ENCODE measurements at places on chromosomes 5 and 9. TPM values are rescaled to one million over a fixed set of nuclear protein-coding genes. Genes with fewer than 3 reads are reported as not detected.

The DMRTA1 gene
- total RNA-seq = 0.25 TPM

The LECT2 gene
- not detected for total RNA-seq

The TTC1 gene
- 97.9 TPM for total RNA-seq

The SNCAIP gene
- total RNA-seq = not detected

The UBE2B gene
- 55.8 TPM for total RNA-seq

The BARHL1 gene
- total RNA-seq = not detected

DNA sequence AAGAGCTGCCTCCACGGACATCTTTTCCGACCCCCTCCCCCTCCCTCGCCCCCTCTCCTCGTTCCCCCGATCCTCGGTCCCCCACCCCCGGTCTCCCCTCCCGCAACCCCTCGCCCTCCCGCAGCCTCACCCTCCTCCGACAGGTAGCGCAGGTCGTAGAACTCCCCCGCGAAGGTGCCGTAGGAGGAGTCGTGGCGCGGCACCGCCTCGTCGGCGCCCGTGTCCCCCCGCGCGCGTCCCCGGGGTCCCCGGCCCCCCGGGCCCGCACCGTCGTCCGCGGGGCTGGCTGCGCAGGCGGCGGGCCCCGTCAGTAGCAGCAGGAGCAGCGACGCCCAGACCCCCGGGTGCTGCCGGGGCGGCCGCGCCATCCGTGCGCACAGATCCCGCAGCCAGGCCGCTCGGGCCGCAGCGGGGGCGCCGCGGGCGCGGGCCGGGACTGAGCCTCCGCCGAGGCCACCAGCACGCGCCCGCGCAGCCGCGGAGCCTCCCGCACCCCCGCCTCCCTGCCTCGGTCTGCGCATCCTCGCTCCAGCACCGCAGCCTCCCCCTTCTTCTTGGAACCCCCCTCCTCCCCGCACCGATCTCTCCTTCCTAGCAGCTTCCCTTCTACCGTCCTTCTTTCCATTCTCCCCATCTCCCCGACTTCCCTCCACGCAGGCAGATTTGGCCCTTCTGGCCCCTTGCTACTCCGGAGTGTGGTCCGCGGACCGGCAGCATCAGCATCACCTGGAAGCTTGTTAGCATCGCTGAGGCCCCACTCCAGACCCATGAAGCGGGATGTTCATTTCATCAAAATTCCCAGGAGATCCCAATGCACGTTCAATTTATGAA, at the start of gene FRRS1L:
FRRS1L (minus strand) TSS at position 479 of the 831 bp plus-strand sequence; CDS start at position 368, 111 bp downstream.
- peaks cover 21% of the 10 kb centered on the region for H3K27me3 ChIP-seq
- no peaks in the 10 kb centered on the region for H3K36me3 ChIP-seq
- no peak within 1 kb of the TSS for H3K27ac ChIP-seq
- H3K4me3 ChIP-seq = no peak within 1 kb of the TSS
- DNase-seq = no peak

DNA sequence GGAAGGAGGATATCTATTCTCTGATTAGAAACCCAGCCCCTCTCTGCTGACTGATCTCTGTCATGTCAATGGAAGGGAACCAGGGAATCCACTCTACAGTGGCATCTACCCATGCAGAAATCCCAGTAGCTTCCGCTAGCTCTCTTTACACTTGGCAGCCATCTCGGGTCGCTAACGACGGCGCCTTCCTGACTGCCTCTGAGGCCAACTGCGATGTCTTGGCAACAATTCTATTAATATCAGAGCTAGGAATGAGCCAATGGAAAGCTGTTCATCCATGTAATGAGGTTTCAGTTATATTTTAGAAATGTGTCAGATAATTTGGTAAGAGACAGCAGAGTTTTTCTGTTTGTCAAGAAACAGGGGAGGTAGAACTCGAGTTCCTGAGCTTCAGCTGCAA, 67.6 kb upstream of the ATP10B start:
- H3K4me3 ChIP-seq = no peak overlapping the region
- no peaks in the 10 kb centered on the region for H3K36me3 ChIP-seq
- DNase-seq = no peak
- no peak overlapping the region for H3K27ac ChIP-seq

DNA sequence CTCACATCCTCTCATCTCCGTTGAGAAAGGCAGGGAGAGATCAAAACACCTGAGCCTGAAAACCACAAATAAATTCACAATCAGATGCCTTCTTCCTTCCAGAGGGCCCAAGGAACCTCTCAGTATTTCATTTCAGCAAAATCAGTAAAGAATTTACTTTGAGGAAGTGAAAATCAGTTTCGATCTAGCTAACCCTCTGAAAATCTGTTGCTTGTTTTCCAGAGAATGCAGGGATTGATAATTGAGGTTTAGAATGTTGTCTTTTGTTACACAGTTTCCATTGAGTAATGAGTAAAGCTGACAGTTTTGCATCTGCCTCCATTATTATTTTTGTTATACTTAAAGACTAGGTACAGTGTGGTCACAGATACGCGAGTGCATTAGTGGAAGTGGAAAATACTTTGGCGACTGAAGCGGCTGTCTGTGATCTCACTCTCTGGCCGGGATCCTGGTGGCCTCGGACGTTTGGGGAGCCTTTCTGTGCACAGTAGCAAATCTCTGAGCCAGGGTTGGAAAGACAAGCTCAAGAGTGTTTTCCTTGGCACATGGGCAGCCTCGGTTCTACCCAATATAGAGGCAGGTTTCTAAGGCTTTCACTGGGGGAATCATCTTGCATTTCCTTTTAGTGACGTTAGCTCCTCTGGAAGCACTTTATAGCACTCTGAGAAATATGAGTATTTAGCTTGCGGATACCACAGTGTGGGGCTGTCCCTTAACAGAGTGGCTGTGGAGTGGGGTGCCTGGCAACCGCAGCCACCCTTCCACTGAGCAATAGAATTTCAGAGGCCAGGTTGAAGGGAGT, 32.2 kb upstream of the ANGPTL2 start:
- no peak overlapping the region for H3K4me3 ChIP-seq
- H3K27me3 ChIP-seq = no peaks in the 10 kb centered on the region
- peaks cover 8% of the 10 kb centered on the region for H3K4me1 ChIP-seq
- H3K36me3 ChIP-seq = no peaks in the 10 kb centered on the region

DNA sequence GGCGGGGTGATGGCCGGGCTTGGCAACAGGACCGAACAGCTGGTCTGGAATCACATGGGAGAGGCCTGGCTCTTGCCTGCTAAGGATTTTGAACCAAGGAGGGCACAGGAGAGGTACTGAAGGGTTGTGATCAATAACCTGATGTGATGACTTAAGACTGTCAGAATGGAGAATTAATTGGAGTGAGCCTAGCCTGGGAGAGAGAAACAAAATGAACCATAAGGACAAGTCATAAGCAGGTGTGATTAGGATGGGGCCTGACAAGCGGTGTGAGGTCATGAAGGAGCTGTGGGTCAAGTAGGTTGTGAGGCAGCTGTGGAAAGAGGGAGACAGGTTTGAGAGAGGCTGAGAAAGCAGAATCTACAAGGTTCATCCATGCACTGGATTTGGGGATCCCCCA, 104.6 kb downstream of the MED10 start:
- no peak overlapping the region for H3K4me3 ChIP-seq
- H3K4me1 ChIP-seq = no peaks in the 10 kb centered on the region
- DNase-seq = no peak

- no peak for DNase-seq
- no peak overlapping the region for H3K4me3 ChIP-seq
- H3K4me1 ChIP-seq = peaks cover 42% of the 10 kb centered on the region
- H3K36me3 ChIP-seq = no peaks in the 10 kb centered on the region
Observed at GRCh38 chr5:72501488-72501887, 5.7 kb downstream of the ZNF366 start.

GRCh38 chr5:7978991-7979390, 110.0 kb downstream of the MTRR start:
- H3K4me3 ChIP-seq = no peak overlapping the region
- no peak for DNase-seq
- H3K27me3 ChIP-seq = 0 out of 2 replicates have a peak, but pooled peaks cover 3% of the 10 kb centered on the region
- no peak overlapping the region for H3K27ac ChIP-seq
- no peaks in the 10 kb centered on the region for H3K4me1 ChIP-seq

DNA sequence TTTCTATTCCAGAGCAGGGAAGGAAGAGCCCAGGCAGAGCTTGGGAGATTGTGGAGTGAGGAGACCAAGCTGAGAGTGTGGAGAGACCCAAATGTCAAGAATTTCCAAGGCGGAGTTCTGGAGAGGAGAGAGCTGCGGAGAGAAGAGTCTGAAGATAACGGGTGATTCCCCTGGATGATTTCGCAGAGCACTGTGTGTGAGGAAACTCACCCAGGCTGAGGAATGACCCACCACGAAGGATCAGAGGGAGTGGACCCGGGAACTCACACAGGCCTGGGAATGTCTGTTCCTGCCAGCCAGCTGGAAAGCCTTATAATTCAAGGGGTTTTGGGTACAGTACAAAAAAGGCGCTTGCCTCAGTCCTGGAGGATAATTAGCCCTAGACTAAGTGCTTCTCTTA, 94.2 kb downstream of the WNK2 start:
- DNase-seq = no peak
- H3K4me1 ChIP-seq = no peaks in the 10 kb centered on the region
- H3K4me3 ChIP-seq = no peak overlapping the region
- peaks cover 10% of the 10 kb centered on the region for H3K27me3 ChIP-seq
- H3K36me3 ChIP-seq = no peaks in the 10 kb centered on the region
- no peak overlapping the region for H3K27ac ChIP-seq

DNA sequence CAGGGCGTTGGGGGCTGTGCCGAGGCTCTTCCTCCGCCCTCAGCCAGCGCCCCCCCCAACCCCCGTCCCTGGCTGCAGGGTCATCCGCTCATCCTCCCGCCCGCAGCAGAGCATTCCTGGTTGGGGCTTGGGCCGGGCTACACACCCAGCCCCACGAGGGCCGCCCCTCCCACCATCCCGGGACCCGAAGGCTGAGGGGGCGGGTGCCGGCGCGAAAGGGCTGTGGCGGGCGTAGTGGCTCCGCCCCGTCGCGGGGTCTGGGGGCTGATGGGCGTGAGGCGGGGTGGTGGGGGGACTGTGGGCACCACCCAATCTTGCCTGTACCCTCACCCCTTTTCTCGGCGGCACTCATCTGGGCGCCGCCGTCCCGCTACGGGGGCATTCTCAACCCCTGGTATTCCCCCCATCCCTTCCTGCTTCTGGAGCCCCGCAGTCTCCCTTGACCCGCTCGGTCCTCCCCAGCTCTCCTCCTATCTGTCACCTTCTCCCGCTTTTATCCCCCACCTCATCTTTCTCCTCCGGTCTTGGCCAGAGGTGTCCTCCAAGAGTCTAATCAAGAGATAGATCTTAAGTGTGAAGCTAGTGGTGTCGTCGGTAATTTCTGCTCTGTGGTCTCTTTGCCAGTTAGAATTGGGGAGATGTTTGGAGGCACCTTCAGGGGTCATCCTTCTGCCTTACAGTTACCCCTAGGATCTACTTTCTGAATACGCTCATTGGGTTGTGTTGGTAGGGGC, 1.6 kb downstream of the FER start:
- H3K4me1 ChIP-seq = peaks cover 24% of the 10 kb centered on the region
- no peaks in the 10 kb centered on the region for H3K27me3 ChIP-seq
- no peaks in the 10 kb centered on the region for H3K36me3 ChIP-seq
- no peak for DNase-seq

- DNase-seq = no peak
- H3K36me3 ChIP-seq = peaks cover 75% of the 10 kb centered on the region
- H3K27ac ChIP-seq = no peak overlapping the region
- peaks cover 16% of the 10 kb centered on the region for H3K4me1 ChIP-seq
Observed at GRCh38 chr5:98780390-98780789, 6.9 kb downstream of the RGMB start.

All from SJSA1 (cell line).